ENCODE measurements at places on chromosomes 16 and 17.

- DNase-seq = no peak
Observed at GRCh38 chr16:1053121-1053521, 19.4 kb upstream of the SSTR5 start.

DNA sequence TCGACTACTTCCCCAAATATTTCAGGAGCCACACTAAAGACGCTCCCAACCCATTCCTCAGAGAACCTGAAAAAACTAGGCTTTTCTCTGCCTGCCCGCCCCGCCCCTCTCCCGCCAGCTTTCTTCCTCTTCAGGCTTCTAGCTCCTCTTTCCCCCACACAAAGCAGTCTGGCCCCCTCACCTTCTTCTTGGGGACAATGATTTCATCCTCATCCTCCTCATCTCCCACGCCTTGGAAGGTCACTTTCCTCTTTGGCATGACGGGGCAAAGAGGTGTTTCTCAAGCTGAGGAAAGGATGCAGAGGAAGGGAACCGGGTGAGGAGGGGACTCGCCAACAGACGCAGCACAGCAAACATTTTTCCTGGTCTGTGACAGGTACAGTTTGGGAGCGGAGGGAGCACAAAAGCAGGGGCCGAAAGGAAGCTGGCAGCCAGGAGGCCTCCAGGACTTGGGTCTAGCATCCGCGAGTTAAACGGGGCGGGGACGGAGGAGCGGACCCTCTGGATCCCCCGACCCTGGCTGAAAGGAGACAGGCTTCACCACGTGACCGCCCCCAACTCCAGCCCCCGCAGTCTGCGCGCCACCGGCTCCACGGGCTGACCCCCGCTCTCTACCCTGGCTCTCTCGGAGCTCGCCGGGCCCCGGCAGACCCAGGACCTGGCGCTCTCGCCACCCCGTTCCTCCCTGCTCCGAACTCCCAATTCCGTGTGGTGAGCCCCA is 525 bp downstream of the CD2BP2 start:
- no peak for DNase-seq

DNA sequence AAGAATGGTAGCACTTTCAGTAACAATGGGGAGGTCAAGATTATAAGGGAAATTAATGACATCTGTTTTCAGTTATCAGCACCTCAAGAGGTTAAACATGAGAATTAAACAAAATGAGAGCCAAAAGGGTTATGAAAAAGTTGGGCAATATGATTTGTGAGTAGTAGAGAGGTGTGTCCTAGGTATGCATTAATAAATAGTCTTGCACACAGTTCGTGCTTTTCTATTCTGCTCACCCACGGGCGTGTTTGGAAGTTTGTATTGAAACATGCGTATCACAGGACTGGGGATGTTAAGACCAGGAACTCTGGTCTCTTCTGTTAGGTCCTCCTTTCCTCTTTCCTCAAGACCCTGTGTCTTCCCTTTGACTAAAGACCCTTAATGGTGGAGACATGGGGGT is 6.0 kb downstream of the BPTF start:
- no peak for DNase-seq

DNA sequence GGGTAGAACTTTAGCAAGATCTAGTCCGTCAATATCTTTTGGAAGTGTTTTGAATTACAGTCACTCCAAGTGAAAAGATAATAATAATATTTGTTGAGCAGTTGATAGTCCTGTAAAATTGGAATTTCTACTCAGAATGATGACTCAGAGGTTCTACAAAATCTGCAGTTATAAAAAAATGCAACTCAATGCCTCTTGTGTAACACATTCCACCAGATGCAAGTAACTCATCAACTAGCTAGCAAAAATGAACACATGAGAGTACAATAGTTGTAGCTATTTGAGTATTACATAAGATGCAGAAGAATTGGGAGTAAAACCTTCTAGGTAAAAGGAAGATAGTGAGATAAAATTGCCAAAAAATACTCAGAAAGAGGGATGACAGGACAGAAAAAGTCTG is 177.2 kb downstream of the CDH8 start:
- no peak for DNase-seq

GRCh38 chr17:81315129-81315884 is 20.2 kb upstream of the SLC38A10 start:
- DNase-seq = no peak

GRCh38 chr17:43732958-43733357 is 25.6 kb downstream of the SOST start:
- no peak for DNase-seq

GRCh38 chr17:43570518-43570928 is 24.4 kb upstream of the ETV4 start:
- no peak for DNase-seq

- DNase-seq = no peak
Observed at GRCh38 chr16:84992717-84993075, 18.6 kb downstream of the ZDHHC7 start.
